ENCODE measurements at places on chromosomes 12 and 14.

- no peak for DNase-seq
Observed at GRCh38 chr12:46470975-46471374, 98.4 kb upstream of the SLC38A2 start.

- no peak for DNase-seq
Observed at GRCh38 chr14:52304248-52304904, 9.7 kb upstream of the PTGER2 start.

- peak; percentile 59 for DNase-seq
Observed at GRCh38 chr14:69046476-69046860, 67.4 kb upstream of the ACTN1 start.

GRCh38 chr12:64390275-64390851, at the start of gene C12orf56:
Gene C12orf56 (minus strand): TSS chr12:64390758. CDS start chr12:64390565, 193 bp downstream.
- DNase-seq, result peak; percentile 4

- no peak for DNase-seq
Observed at GRCh38 chr12:44159216-44159615, 323.3 kb downstream of the TMEM117 start.

GRCh38 chr12:120586206-120586605, 5.0 kb upstream of the POP5 start:
- no peak for DNase-seq

DNA sequence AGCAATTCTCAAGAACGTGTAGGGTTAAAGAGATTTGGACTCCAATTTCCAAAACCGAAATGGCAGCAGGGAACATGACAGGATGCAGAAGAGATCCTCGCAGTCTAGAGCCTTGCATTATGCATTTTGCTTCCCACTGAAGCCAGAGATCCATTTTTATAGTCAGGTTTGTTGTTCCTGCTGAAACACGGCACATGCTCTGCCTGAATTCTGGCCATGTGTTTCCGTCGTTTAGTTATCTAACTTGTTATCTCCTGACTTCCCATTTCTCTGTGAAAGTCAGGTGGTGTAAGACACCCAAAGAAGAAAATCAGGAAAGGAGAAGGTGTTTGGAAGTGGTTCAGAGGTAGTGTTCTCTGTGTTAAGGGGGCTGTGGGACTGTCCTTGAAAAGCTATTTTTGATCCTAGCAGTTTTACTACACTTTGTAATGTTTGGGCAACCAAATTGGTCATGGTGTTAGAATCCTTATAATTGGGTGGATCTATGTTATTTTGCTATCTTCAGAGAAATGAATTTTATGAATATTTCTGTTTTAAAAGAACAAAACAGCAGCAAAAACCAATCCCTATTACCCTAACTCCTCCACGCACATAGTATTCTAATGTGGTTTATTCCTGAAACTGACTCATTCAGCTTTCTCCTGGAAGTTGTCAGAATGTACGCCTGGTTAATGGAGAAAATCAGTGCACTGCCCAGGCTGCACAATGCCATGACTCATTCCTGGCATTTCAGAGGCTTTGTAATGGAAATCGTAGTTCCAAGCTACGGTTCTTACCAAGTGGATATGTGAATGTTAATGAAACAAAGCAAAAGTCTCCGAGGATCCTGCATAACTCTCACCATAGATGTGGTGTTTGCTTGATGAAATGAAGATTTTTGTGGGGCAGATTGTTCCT, 110.1 kb downstream of the SAMD4A start:
- peak; percentile 42 for DNase-seq

DNA sequence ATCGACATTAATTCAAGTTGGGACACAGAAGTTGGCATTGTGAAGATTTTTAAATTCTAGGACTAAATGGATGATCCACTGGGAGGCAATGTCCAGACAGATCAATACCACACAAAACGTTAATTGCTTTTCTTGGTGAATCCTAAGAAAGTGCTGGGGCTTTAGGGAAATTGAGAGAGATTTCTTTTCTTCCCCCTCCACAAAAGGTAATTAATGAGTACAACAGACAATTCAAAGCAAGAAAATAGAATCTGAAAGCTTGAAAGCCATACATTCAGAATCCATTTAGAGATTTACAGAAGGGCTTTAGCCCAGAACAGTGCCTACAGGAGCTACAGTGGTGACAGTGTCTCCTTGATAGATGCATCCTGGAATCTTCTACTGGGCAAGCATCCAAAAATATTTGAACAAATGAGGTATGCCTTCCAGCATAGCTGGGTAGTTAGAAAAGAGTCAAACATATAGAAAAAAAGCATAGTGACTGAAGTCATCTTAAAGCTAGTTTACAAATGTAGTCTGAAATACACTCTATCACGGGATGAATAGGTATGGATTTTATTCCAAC, 718.1 kb downstream of the DIO2 start:
- no peak for DNase-seq

GRCh38 chr14:89618330-89618708, 201.3 kb upstream of the FOXN3 start:
- peak; percentile 51 for DNase-seq

DNA sequence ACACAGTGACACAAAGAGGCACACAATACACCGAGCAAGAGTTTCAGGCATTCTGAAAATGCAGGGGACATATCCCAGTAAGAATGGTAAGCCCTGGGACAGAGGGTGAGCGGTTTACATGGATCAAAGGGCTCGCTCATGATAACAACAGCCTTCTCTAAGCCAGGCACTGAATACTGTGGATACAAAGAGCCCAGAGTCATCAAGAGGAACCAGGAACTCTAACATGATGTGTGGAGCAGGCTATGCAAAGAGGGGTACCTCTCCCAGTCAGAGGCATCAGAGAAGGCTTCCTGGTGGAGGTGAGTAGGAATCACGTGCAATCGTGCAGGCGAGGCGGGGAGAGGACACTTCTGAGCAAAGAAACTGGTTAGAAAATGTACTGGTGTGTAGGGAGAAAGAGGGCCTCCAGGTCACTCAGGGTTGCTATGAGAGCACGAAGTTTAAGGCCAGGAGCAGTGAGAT, 76.9 kb upstream of the EEA1 start:
- DNase-seq, result no peak
